NCI-H1105 treated with DMSO at 0.1 percent for 48 hours (cell line): ENCODE measurements at places on chromosomes 4 and X.

- DNase-seq: no peak
Measured at GRCh38 chrX:63275127-63275526, 76.0 kb downstream of the SPIN4 start.

DNA sequence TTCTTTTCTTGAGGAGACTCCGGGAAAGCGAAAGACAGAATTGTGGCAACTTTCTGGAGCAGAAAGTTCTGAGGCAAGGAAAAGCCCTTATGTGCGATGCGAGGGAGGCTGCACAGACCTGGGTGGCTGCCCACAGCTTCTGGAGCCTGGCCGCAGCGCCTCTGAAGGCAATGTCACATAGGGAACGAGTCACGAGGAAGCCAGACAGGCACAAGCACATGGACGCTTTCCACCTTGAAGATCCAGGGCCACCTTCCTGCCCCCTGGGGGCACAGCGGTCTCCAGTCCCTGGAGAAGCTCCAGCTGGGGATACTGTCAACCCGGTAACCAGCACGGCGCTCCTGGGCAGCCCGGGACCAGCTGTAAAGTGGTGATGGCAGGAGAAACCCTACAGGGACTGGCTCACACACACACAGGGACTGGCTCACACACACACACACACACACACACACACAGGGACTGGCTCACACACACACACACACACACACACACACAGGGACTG is 69.8 kb downstream of the MTNR1A start:
- DNase-seq: peak; percentile 2

DNA sequence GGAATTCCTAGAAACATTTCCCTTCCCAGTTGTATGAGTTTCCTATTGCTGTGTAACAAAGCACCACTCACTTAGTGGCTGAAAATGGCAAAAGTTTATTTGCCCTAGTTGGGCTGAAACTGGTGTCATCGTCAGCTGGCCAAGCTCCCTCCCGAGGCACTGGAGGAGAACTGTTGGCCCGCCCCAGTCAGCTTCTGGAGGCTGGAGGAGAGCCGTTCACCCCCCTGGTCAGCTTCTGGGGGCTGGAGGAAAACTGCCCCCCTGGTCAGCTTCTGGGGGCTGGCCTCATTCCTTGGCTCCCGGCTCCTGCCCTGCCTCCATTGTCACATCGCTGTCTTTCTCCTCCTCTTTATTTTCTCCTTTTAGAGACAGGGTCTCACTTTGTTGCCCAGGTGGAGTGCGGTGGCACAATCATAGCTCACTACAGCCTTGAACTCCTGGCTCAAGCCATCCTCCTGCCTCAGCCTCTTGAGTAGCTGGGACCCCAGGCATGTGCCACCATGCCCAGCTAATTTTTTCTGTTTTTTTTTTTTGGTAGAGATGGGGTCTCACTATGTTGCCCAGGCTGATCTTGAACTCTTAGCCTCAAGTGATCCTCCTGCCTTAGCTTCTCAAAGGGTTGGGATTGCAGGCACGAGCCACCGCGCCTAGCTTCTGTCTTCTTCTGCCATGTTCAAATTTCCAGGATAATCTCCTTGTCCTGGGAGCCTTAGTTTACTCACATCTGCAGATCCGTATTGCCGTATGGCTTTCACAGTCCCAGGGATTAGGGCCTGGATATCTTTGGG is 3.2 kb downstream of the RGS12 start:
- DNase-seq: no peak

GRCh38 chrX:24574743-24575142 is 72.4 kb downstream of the PCYT1B start:
- DNase-seq: no peak

DNA sequence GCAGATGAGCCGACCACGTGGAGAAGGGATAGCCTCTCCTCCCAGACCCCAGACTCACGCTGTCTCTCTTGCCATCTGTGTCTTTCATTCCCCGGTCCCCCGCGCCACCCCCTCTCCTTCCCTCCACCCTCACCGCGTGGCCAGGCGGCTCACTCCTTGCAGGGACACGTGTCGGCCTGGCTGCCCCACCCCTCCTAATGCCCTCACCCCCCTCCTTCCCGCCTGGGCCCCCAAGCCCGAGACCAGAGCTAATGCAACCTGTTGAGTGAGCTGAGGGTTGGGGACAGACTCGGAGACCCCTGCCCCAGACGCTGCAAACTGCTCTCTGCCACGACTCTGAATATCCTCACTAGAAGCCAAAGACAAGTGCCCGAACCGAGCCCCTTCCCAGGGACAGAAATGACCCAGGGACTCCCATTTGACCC is 1.8 kb downstream of the SLC38A5 start:
- no peak for DNase-seq

GRCh38 chr4:36211084-36211483 is 33.2 kb downstream of the ARAP2 start:
- no peak for DNase-seq

DNA sequence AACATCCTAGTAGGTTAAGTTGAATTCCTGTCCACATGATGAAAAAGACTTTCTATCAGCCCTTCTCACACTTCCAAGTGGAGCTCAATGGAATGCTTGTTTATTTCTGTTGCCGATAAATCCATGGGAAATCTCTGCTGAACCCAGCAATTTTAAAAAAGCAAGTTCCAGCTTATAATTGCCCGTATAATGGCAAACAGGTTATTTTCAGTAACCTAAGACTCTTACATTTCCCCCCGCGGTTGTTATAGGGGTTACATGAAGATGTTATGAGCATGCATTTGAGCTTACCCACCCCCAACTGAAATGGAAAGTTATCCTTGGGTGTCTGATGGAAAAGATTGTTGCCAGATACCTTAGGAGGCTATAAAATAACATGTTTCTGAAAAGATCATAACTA is 136.2 kb downstream of the PALLD start:
- DNase-seq: no peak

GRCh38 chr4:82842593-82842992 is 44.0 kb upstream of the SCD5 start:
- DNase-seq: no peak
